Lung (tissue), 17 donors: ENCODE measurements at places on chromosomes 7 and 10.

DNA sequence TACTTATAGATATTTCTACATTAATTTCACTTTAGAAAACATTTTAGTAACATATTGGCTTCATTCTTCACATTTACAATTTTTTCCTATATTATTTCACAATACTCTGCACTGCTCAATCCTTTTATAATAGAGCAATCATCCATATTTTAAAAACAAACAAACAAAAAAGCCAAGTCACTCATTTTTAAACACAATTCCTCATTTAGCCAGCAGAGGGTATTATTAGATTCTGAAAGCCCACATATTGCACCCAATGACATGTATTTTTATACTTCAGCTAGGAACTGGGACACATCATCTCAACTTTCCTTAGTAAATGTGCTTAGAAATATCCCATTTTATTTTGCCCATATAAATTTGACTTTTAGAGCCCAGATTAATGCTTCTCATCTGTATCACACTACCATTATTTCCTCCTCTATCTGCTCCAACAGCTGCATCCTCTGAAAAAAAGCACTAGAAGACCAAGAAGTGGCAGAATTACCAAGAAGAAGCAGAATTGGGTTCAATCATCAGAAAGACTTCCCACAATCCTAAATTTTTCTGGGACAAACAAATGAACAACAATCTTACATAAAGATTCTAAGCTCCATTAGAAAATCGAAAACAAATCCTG is 29.5 kb downstream of the CTNNA3 start:
- peak; percentile 63 for DNase-seq

- peak; percentile 28 for DNase-seq
These were observed 277.0 kb downstream of the WDR11 start for GRCh38 chr10:121128164-121128563.

- peak; percentile 86 for DNase-seq
These were observed 401.9 kb downstream of the TNS3 start for GRCh38 chr7:47179812-47180515.

DNA sequence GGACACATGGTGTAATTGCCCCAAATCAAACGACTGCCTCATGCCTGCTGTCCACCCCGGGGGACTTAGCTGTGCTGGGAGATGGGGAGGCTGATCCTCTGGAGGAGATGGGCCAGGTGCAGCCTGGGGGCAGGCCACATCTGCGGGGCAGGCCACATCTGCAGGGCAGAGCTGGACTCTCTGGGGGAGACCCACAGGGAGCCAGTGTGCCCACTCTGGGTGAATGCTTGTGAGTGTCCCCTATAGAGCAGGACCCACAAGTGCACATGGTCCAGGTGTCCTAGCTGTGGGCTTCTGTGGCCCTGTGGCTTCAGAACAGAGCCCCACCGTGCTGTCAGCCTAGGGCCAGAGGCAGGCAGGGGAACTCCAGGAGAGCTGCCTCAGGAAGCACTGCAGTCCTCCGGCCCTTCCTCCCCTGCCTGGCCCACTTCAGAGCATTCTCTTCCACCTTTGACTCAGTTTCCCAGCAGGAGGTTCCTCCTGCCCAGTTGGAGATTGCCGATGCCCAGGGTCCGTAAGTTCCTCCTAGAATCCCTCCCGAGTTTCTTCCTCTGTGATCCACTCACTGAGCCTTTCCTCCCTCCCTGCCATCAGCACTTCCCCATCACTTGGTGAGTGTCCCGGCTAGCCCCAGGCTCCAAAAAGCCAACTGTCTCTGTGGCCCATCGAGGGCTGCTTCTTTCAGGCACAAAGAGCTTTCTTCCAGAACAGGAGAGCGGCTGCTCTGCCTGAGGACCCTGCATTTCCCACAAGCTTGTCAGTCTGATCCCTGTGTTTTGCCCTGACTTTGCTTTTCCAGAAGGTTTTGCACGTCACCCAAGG is 50.3 kb downstream of the ADCYAP1R1 start:
- DNase-seq: peak; percentile 5

DNA sequence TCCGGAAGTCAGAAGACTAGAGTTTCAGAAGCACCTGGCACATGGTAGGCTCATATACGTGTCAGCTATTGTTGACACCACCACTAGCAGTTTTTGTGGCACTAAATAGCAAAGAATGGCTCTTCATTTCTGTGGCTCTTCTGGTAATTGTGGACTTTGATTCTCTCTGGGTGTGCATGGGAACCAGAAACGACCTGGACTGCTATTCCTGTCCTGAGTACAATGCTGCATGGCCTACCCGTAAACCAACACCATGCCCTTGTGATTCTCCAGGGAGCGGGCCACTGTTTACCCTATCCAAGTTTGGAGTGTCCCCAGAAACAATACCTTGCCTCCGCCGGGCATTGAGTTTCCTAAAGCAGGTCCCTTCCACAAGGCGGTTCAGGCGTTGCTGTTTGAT is 162.9 kb upstream of the AOAH start:
- no peak for DNase-seq

DNA sequence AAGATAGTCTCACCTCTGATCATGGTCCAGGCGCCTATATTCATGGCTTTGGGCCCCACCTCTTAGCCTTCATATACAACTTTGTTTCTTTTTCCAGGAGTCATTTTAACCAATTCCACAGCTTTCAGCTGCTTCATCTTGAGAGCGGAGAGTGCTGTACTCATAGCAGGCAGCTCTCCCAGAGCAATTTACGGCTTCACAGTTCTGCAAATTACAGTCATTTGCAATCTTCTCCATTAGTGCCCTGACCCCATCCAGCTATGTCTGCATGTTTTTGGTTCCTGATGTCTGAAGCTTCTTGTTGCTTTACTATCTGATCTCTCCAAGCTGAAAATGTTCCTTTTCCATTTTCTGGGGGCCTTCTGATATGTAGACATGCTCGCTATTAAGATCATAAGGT is 18.0 kb upstream of the MEST start:
- no peak for DNase-seq

DNA sequence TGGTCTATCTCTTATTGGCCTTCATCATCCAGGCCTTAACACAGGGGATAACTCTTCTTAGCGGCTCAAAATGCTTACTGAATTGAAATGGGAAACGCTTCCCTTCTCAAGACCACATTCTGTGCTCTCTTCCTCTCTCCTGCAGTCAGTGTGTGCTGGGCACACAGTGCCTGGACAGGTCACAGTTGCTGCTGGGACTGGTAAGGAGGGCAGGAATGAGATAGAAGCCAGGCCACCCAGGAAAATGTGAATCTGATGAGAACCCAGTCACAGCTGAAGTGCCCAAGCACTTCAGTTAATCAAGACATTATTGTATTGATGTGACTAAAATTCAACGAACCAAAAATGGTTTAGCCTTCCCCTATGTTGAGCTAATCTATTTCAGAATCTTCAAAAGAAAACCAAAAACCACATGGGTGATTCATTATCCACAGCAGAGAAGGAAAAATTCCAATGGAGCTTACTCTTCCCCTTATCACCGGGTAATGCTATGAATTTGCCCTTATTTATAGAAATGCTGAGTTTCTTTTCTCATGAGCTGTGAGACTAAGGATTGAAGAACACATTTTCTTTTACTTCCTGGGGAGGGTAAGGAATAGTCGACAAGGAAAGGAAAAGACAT is 41.2 kb upstream of the PLPP4 start:
- no peak for DNase-seq

- no peak for DNase-seq
These were observed 96.1 kb downstream of the NKX6-2 start for GRCh38 chr10:132689721-132690360.

- no peak for DNase-seq
These were observed 51.7 kb upstream of the FZD1 start for GRCh38 chr7:91212582-91212981.

- DNase-seq: no peak
These were observed 27.0 kb downstream of the DLD start for GRCh38 chr7:107917763-107918651.

- DNase-seq: peak; percentile 69
These were observed 127.1 kb downstream of the KMT2E start for GRCh38 chr7:105141068-105141467.
